ENCODE measurements at places on chromosomes 4 and X.

- DNase-seq: no peak
Measured at GRCh38 chr4:17327591-17327990, 184.3 kb downstream of the QDPR start.

- no peak for DNase-seq
Measured at GRCh38 chr4:176872461-176872860, 79.7 kb upstream of the VEGFC start.

- no peak for DNase-seq
Measured at GRCh38 chr4:121255986-121256750, 92.0 kb upstream of the TNIP3 start.

GRCh38 chrX:1885116-1885515, 270.3 kb downstream of the ASMT start:
- DNase-seq: no peak

DNA sequence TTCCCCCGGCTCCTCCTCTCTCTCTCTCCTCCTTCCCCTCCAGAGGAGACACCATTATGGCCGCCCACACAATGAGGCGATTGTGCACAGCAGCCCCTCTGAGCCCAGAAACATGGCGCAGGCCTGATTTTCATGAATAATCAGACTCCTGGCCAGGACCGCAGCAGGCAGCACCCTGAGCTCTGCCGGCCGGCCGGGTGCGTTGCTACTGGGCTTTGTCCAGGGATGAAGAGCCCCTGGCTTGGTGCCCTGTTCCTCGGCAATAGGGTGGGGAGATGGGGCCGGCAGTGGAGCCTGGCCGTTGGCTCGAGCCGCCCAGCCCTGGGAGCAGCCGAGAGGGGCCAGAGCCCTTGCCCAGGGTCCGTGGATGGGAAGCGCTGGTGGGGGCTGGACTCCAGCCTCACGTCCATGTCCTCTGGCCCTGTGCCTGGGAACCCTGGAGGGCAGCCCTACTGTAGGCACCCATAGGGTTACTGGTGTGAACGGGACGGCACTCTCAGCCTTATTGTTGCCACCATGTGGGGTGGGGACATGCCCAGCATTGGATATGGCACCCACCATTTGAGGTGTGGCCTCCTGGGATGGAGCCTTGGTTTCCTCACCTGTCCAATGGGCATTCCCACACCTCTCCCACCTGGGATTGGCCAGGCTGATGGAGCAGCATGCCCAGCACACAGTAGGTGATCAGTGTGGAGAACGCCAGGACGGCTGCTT, 103.0 kb downstream of the SORCS2 start:
- no peak for DNase-seq
